ENCODE measurements at places on chromosomes 13 and 19.

DNA sequence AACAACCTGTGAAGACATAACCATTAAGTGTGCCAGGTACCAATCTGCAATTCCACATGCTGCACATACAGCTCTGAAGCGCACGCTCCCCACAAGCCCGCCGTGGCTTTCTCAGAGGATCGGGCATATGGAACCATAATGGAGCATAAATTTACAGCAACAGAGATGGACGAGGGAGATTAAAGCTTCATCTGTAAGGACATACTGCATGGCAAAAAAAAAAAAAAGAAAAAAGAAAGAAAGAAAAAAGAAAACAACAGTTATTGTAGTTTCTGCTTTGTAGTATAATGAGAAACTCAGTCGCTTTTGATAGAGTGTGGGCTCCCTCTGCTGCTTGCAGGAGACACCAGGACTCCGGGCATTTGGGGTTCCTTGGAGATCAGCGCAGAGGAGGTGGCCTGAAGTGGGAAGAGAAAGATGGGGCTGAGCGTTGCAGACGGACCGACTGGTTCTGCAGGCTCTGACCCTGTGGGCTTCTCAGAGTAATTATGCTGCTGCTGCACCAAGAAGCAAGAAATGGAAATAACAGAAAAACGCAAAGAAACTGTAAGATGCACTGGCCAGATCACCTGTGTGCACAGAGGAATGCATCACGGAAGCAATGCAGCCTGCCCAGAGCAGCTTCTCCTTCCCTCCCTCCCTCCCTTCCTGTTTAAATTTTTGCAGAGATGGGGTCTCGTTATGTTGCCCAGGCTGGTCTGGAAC, 10.8 kb upstream of the PDCD5 start:
- peak; percentile 61 for DNase-seq

DNA sequence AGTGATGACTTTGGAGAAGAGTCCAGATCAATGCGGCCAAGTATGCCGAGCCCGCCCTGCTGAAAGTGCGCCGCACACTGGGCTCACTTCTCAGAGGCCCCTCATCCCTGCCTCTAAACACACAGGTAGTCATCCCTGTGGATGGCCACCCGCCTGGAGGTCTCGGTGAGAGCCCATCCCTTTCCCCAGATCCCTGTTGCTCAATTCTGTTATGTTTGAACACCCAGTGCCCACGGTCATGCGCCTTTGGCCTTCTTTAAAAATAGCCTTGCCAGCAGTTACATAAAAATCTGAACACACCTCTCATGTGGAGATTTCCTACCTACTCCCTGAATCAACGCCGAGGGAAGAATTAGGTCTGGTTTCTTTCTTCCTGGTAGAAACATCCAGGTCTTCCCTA, 11.9 kb downstream of the ELAVL1 start:
- DNase-seq = no peak

DNA sequence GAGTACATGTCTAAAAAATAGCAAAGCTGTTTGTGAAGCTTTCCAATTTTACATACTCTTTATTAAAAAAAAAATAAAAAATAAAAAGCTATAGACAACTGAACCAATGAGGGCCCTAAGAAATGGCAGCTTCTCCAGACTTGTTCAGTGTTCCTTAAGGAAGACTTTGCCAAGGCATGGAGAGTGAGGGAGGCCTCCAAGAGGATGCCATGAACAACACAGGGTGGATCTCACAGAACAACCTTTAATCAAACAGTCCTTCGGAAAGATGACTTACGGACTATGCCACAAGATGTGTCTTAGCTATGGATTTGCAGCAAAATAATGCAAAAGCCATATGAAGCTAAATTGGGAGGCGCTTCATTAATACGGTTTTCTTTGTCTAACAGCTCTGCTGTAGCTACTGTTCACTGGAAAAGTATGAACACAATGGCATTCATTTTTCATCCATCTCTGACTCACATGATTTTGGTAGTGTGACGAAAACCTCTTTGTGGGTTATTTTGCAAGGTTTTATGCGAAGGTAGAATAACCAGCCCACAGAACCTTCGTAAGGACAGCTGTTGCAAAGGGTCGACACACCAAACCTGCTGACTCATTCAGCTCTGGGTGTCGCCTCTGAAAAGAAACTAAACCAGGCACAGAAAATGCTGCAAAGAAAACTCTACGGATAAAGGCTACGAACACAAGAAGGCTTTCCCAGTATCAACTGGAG, 27.7 kb downstream of the EFNB2 start:
- DNase-seq = no peak

DNA sequence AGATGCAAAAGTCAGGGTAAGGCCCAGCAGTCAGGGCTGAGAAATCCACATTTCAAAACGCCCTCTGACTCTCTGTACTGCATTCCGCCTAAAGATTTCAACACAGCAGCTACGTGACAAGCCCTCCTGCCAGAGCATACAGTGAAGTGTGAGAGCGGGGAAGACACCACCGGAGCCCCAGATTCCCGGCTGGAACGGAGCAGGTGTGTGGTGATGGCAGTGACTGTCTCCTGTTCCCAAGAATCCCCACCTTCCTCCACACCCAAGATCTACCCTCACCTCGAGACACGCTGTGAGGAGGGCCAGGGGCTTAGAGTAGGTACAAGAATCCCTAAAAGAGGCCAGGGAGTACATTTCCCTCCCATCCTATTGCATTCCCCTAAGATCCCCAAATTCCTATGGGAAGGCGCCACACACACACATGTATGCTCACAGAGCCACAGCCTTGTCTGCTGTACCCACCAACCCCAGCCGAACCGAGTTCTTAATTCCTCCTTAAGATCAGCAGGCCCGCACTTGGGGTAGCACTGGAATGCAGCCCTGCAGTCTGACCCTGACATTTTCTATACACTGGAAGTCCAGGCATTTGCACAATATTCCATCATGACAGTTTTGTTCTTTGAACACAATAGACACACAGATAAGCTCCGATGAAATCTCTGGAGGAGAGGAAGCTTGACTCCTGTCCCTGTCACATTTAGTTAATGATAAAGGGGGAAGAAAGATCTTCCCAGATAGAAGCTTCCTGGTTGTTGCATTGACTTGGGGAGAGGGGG, 102.9 kb downstream of the FOXO1 start:
- DNase-seq = no peak

DNA sequence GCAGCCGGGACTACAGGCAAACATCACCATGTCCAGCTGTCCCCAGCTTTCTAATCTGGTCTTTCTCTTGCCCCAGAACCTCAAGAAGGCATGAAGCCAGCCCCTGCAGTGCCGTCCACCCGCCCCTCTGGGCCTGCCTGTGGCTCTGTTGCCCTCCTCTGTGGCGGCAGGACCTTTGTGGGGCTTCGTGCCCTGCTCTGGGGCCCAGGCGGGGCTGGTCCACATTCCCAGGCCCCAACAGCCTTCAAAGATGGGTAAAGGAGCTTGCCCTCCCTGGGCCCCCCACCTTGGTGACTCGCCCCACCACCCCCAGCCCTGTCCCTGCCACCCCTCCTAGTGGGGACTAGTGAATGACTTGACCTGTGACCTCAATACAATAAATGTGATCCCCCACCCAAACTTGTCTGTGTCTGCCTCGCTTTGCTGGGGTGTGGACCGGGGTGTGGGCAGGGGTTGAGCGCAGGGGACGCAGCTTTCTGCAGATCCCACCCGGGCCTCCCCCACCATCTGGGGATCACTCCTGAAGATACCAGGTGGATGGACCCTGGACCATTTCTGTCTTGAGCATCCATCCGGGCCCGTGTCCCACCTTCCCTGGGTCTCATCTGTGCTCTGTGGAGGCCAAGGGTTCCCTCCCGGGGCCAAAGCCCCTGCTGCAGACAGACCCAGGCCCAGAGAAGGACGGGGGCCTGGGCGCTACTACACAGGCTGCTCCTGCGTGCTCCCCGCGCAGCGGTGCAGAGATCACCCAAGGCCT, 15.3 kb downstream of the PRKCSH start:
- no peak for DNase-seq

DNA sequence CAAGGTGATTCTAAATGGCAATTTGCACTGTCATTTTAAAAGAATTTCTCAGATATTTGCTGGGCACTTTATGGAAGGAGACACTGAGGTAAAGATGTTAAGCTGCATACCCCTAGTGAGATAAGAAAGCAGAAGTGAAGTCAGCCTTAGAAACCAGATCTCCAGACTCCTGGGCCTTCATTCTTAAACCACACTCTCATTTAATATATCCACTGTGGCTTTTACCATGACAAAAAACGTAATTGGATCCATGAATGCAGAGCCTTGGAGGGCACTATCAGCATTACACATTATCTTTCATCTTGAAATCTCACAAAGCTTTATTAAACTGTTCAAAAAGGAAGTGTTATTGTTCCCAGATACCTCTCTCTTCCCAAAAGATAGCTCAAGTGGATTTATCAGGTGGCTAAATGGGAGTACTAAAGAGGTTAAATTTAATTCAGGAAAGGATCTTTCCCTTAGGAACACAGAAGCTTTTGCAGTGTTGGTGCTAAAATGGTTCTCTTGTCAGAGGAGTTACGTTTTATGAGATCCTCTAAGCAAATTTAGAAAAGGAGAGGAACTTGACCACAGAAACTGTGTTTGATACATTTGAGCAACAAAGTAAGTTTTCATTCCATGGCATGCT, 1060.4 kb downstream of the EFNB2 start:
- no peak for DNase-seq

DNA sequence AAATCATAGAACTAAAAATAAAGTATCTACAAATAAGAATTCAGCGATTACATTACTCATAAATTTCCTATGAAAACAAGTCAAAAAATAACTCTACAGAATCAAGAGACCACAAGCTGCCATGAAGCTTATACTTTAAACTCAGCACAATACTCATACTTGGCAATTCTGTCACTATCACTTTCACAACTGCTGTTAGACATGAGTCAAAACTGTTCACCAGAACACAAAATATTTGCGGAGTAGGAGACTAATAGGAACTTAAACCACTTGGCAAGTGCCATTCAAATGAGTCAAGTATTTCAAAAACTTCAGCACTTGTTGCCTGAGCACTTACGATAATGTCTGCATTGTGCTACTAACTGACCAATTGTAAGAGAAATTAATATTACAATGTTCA, 387.8 kb upstream of the GPC6 start:
- DNase-seq = no peak
